ENCODE measurements at places on chromosomes 3 and 15. TPM values are rescaled to one million over a fixed set of nuclear protein-coding genes. Genes with fewer than 3 reads are reported as not detected.

The IL5RA gene
- not detected for total RNA-seq

The GPR176 gene
- not detected for total RNA-seq

The GOLGA8K gene
- total RNA-seq, result 1.9 TPM

The BDH1 gene
- total RNA-seq, result 78.4 TPM

The CYP1A2 gene
- not detected for total RNA-seq

The LRRC49 gene
- not detected for total RNA-seq

The SGO1 gene
- total RNA-seq, result 29.7 TPM

The AP4E1 gene
- total RNA-seq, result 13.6 TPM

The PLCB2 gene
- 192 TPM for total RNA-seq

The SLC33A1 gene
- 37.5 TPM for total RNA-seq

The NR2E3 gene
- not detected for total RNA-seq

The CLDN16 gene
- not detected for total RNA-seq

The PCSK6 gene
- 3.3 TPM for total RNA-seq

The STRIT1 gene
- not detected for total RNA-seq

The CACNA2D3 gene
- not detected for total RNA-seq

The CLDN18 gene
- total RNA-seq, result not detected

The TF gene
- total RNA-seq, result 0.43 TPM

The SLTM gene
- 130 TPM for total RNA-seq

The ADIPOQ gene
- total RNA-seq, result not detected
